CD4-positive, alpha-beta T cell treated with Interleukin-15 for 1 hour (primary cell): ENCODE measurements at places on chromosomes 1 and 21.

- DNase-seq, result no peak
These were observed 3.9 kb upstream of the FBXO28 start for GRCh38 chr1:224109981-224110380.

- DNase-seq, result no peak
These were observed 51.5 kb downstream of the CAPN2 start for GRCh38 chr1:223763881-223764280.

GRCh38 chr1:153698923-153699714 lies 20.6 kb downstream of the NPR1 start:
- DNase-seq, result no peak

GRCh38 chr1:4256351-4256750 lies 356.3 kb upstream of the C1orf174 start:
- DNase-seq, result no peak

DNA sequence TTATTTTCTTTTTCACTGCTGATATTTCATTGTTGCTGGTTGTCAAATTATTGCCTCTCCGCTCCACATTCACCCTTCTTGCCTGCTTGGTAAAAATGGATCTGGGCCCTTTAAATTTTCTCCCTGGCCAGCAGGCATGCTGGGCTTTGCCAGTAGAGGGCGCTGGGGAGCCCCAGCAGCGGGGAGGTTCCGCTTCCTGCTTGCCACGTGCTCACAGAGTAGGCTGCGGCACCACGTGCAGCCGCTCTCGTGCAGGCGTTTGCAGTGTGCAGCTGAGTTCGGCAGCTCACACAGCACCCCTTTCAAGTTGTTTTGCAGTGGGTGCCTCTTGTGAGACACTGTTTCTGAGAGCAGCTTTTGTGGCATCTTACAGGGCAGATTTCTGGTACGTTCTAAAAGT lies at the start of gene ACTL8:
Gene ACTL8 (plus strand): TSS at position 214 of the 400 bp plus-strand sequence. CDS start 67,676 bp downstream, outside the sequence.
- DNase-seq, result no peak

GRCh38 chr1:36803868-36804570 lies 230.3 kb downstream of the GRIK3 start:
- DNase-seq, result no peak

DNA sequence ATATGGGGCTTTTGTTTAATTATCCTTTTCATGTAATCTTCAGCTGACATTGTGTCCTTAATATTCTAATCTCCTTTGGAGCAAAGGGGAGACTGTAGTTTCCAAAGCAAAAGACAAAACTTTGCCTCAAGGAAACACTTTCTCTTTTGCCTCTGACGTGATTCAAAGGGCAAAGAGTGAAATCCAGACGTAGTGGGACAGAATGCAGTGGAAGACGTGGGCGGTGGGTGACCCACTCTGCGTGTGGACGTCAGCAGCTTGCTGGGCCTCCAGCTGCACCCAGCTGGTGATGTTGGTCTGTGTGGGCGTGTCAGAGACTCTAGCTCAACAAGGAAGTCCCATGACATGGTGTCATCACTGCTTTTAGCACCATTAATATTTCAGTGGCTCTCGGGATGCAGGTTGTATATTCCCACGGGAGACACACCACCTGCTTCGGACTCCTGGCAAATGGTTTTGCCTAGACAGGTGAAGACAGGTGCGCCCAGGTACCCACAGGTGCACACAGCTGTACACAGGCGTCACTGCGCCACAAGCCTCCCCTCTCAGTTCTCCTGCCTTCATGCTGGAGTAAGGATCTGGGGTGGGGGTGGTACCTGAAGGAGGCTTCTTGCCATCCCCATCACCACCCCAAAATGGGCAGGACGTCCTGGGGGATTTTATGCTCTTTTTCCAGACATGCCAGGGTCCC lies 292.1 kb upstream of the VAMP3 start:
- DNase-seq, result no peak

- peak; percentile 44 for DNase-seq
These were observed 24.7 kb upstream of the MYCL start for GRCh38 chr1:39926343-39926793.

- no peak for DNase-seq
These were observed 1.3 kb upstream of the KRTAP10-12 start for GRCh38 chr21:44695641-44696040.

DNA sequence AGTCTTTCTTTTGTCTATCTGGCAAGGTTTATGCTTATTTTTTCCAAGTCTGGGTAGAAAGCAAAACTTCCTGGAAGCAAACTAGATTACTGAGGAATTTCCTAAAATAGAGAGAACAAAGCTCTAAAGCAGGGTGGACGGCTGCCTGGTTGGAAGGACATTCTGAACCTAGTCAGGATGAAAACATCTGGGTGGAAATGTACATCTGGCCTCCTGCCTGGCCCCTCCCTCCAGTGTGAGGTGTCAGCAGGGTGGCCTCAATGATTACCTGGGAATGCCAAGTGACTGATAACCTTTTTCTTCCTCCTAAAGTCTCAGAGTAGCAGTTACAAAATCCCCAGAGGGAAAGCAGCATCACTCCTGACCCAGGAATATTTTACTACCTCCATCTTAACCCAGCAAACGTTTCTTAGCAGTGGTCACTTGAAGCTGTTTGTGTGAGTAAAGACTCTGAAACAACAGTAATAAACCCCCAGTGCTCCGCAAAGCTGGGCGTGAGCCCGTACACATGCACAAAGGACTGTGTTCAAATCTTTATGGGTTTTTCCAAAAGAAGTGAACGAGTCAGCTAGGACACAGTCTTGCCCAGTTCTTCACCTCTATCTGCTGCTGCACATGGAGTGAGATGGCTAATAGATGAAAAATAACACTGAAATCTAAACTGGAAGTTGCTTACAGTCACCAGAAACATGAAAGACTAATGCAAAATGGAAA lies 18.9 kb downstream of the ANGPTL7 start:
- DNase-seq, result no peak

- DNase-seq, result no peak
These were observed 42.8 kb downstream of the ZZZ3 start for GRCh38 chr1:77639557-77640069.

DNA sequence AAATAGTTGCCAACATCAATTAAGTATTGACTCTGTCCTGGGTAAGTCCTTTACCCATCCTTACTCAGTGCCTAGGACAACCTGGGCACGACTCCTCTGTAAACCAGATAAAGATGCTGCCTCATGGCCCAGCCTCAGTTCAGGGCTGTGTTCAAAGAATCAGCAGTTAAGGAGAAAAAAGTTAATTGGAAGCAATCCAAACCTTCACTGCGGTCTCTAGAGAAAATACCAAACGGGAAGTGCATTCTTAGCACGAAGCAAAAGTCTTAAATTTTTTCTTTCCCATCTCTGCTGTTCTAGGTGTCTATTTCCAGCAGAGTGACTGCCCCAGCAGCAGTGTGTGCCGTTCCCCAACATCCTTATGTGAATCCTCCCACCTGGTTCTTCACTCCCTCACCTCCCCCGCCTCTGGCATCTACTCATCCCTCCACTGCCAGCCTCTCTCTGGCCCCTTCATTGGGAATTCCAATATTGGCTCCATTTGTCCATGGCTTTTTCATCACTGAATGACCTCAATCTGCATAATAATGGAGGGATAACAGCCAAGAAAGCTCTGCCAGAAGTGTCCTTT lies 23.2 kb downstream of the KANK4 start:
- DNase-seq, result no peak

DNA sequence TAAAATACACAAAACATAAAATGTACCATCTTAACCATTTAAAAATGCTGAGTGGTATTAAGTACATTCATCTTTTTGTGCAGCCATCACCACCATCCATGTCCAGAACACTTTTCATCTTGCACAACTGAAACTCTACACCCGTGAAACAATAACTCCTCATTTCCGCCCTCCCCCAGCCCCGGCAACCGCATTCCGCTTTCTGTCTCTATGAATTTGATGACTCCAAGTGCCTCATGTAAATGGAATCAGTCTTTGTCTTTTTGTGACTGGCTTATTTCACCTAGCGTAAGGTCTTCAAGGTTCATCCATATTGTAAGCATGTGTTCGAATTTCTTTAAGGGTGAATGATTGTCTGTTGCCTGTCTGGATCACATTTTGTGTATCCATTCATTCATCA lies 37.2 kb downstream of the SCCPDH start:
- no peak for DNase-seq

- DNase-seq, result peak; percentile 34
These were observed 87.6 kb upstream of the DUSP10 start for GRCh38 chr1:221829327-221830015.

DNA sequence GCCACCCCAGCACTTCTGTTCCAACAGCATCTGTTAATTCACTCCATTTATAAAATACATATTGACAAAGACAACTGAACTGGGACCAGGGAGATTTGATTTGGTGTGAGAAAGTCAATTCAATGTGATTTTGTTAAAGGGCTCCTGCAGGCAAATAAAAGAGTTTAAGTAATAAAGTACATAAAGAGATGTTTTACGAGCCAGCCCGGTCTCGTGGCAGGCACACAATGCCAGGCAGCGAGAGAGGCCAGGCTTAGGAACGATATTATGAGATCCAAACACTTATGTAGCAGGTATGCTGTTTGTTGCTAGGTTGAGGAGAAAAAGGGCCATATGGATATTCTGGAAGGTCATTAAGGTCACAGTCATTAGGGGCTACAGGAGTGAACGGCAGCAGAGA lies 227.1 kb downstream of the KCTD3 start:
- DNase-seq, result no peak

- DNase-seq, result no peak
These were observed 377.8 kb downstream of the USH2A start for GRCh38 chr1:216045400-216045799.

DNA sequence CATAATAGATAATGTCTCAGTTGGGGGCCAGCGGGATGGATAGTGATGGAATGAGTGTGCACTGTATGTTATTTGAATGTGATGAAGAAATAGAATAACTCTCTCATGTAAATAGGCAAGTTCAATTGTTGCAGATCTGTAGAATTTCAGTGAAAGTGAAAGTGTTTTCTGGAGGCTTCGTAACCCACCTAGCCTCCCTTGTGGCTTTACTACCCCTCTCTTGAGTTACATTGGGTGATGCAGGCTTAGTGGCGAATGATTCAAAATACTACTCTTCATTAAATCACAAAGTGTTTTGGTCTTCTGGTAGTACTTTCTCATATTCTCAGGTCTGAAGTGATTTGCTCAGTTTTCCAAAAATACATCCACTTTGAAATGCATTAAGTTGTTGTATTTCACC lies 411.9 kb downstream of the ZP4 start:
- no peak for DNase-seq

DNA sequence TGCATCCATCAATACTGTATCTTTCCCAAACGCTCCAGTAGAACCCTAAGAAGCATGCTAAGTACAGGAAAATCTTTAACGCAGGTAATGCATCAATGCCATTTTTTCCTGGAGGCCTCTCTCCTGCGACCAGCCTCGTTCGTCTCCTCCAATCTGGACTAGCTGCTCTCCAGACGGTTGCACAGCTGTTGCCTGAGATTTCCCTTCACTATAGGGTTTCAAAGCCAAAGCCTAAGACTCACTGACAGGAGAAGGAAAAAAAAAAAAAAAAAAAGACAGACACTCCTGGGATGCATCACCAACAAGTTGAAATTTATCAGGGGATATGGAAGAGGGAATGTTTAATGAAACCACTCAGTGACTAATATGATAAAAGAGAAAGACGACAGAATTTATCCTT lies 93.0 kb downstream of the APP start:
- no peak for DNase-seq

DNA sequence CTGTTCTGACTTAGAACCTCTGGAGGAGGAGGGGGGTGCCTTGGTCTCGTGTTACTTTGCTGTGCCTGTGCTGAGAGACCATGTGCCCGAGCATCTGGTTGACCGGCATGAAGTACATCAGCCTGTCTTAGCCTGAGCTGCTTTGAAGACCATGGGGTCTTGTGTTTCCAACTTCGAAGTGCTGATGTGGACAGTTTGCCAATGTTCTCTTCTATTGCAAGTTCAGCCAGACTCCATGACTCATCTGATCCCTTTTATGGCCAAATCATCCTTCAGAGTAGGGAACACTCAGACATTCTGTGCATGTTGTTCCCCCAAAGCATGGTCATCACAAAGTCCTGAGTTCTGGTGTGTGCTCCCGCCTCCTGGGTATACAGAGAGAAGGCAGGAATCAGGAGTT lies 6.0 kb upstream of the PLA2G2C start:
- DNase-seq, result no peak

- no peak for DNase-seq
These were observed 20.0 kb downstream of the PIK3CD start for GRCh38 chr1:9671377-9672140.

DNA sequence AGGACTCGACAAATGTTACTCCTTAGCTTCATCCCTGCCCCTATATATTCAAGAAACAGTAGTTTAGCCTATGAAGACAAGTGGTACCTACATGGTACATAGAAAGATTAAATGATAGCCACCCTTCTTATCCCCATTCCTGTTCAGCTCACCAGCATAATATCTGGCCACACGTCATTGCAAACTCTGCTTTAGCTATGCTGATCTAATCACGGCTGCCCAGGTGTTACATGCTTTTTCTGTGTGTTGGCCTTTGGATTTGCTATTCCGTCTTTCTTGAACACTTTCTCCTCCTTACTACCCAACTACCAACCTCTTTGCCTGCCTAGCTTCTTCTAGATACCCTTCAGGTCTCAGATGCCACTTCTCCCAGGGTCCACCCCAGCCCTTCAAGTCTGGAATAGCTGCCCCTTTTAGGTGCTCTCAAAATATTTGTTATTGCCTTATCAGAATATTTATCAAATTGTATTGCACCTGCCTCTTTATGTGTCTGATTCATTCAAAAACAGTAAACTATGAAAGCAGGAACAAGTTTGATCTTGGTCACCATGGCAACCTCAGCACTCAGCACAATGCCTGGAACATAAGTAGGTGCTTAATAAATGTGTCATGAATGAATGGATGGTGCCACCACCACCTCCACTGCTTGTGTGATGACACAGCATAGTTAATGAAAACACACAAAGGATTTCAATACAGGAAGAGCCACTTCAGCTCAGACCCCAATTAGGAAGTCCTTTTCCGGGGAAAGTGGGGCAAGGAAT lies 11.4 kb upstream of the DNASE2B start:
- DNase-seq, result no peak

GRCh38 chr1:22031214-22031962 lies 21.1 kb upstream of the CDC42 start:
- peak; percentile 61 for DNase-seq

GRCh38 chr1:22131875-22132486 lies 10.9 kb downstream of the WNT4 start:
- peak; percentile 33 for DNase-seq

- no peak for DNase-seq
These were observed 213.0 kb downstream of the BRINP2 start for GRCh38 chr1:177383715-177384114.
